LoVo (cell line): ENCODE measurements at places on chromosomes 13 and 19.
A peak's percentile ranks its signal among the peaks of the same experiment; 100 is the strongest.

DNA sequence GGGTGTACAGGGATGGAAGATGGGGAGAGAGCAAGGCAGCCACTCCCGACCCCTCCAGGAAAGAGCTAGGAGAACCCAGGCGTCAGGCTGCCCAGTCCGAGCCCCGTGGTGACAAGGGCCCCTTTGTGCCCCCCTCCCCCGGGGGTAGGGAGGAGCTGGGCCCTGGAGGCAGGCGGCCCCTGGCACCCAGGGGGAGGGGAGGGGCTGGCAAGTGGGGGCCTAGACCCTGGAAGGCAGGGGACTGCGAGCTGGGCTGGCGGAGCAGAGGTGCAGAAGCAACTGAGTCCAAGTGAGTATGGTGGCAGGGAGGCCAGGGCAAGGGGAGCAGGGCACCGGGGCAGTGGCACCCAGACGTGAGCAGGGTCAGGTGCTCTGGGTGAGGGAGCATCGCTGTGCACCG is at the start of gene MAG:
Gene MAG, plus strand, starts transcription at position 246 of the 400 bp plus-strand sequence. CDS start 3,248 bp downstream, outside the sequence.
- no peak for DNase-seq

GRCh38 chr13:43132911-43133310 is 109.5 kb downstream of the DNAJC15 start:
- DNase-seq = no peak

GRCh38 chr13:46565808-46566750 is 13.1 kb downstream of the LRCH1 start:
- DNase-seq = no peak

- no peak for DNase-seq
Measured at GRCh38 chr19:12047868-12048267, 4.9 kb downstream of the ZNF878 start.

DNA sequence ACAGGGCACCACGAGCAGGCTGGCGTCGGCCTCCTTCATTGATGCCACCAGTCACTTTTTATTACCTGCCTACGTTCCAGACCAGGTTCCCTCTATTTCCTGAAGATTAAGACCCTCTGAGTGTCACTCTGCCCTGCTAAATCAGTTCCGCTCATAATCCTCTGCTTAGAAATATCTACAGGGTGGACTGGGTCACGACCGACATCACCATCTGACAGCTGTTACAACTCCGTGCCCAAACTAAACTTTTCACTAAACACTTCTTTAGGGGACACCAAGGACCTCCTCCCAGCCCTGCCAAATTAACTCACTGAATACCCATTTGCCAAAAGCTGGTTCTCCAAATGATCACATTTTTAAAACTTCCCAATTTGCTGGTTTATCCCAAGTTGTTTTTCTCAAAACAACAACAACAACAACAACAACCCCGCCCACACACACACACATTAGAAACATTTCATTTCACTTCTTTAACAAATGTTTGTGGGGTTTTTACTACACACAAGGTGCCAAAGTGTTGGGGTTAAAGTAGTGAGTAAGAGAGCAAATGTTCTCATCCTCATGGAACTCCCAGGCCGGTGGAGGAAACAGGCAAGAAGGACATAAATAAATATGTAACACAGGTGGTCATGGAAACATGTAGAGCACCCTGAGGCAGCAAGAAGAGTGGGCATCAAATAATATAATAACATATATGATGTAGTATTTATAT is 72.0 kb upstream of the PEG3 start:
- no peak for DNase-seq

DNA sequence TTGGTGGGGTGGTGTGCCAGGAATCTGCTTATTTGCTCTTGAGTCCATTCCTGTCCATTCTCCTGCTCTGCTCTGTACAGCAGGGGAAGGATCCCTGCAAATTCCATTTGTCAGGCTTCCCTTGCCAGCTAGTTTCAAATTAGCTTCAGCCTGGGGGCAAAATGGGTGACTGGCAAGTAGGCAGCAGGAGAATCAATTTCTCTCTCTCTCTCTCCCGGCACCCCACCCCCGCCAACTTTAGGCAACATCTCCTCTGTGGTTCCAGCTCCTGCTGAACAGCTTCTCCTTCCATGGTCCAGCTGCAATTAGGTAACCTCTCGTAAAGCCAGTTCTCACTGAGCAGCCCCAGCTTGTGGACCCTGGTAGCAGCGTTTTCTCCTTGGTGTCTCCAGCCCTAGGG is 6.7 kb upstream of the MYCBP2 start:
- DNase-seq = no peak

GRCh38 chr19:19997656-19998268 is 41.5 kb downstream of the ZNF682 start:
- no peak for DNase-seq

DNA sequence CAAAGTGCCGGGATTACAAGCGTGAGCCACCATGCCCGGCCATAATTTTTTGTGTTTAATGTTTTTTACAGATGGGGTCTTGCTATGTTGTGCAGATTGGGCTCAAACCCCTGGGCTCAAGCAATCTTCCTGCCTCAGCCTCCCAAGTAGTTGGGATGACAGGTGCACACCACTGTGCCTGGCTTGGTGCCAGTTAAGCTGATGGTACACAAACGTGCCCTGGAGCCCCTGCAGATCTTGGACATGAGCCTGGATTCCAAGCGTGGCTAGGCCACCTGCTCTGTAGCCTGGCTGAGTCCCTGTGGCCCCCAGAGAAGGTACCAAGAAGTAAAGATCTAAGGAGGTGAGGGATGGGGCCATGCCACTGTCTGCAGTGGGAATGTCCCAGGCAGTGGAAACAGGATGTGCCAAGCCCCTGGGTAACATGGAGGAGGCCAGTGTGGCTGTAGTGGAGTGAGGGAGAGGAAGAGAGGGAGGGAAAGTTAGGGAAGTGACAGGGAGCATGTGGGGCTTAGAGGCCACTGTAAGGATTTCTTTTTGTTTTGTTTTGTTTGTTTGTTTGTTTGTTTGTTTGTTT is 7.0 kb downstream of the PRODH2 start:
- DNase-seq = no peak

- peak; percentile 24 for DNase-seq
Measured at GRCh38 chr13:27182844-27183497, 11.4 kb upstream of the USP12 start.

- DNase-seq = no peak
Measured at GRCh38 chr13:48505012-48505411, 27.9 kb downstream of the RCBTB2 start.

- DNase-seq = no peak
Measured at GRCh38 chr13:99431927-99432608, 69.2 kb upstream of the TM9SF2 start.

- no peak for DNase-seq
Measured at GRCh38 chr13:95708391-95708774, 31.4 kb downstream of the DNAJC3 start.

DNA sequence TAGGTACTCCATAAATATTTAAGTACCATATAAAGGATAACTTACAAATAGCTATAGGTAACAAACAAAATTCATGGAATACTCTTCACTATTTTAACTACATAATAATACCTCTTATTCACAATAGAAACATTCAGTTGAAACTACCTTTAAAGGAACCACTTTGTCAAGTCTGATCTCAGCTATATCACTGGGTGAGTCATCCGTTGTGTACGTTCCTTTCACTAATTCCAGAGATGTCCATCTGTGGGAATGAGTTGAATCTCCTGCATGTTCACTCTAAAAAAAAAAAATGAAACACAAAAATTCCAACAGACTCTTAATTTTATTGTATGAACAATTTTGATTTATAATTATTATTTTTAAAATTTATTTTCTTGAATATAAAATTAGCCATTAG is 149.4 kb upstream of the FBXL3 start:
- no peak for DNase-seq

DNA sequence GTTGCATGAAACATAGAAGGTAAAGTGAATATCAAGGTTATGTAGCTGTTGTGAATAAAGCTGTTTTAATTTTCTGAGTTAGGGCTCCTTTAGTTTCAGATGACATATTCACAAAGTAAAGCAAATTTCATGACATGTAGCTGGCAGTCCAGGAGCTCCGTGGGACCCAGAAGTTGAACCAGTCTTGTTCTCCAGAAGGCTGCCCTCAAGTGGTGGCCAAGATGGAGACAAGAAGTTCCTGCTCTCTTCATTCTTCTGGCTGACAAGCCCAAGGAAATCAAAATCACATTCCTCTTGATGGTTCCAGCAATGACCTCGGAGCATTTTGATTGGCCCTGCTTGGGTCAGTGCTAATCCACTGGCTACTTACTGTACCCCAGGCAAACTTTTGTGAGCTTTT is 128.7 kb downstream of the LIG4 start:
- DNase-seq = peak; percentile 25
